ENCODE measurements at places on chromosomes 1 and 21. TPM values are rescaled to one million over a fixed set of nuclear protein-coding genes. Genes with fewer than 3 reads are reported as not detected.

Gene HP1BP3
- 48.0 TPM for polyA plus RNA-seq

Gene MYCL
- 1.4 TPM for polyA plus RNA-seq

Gene SAMSN1
- polyA plus RNA-seq = 1.3 TPM

Gene ACOT11
- polyA plus RNA-seq = 2.8 TPM

Gene KAZN
- 2.4 TPM for polyA plus RNA-seq

Gene EPS8L3
- polyA plus RNA-seq = 4.3 TPM

Gene CAPZB
- 71.8 TPM for polyA plus RNA-seq
